HEK293T (cell line): ENCODE measurements at places on chromosomes 7 and 10.

DNA sequence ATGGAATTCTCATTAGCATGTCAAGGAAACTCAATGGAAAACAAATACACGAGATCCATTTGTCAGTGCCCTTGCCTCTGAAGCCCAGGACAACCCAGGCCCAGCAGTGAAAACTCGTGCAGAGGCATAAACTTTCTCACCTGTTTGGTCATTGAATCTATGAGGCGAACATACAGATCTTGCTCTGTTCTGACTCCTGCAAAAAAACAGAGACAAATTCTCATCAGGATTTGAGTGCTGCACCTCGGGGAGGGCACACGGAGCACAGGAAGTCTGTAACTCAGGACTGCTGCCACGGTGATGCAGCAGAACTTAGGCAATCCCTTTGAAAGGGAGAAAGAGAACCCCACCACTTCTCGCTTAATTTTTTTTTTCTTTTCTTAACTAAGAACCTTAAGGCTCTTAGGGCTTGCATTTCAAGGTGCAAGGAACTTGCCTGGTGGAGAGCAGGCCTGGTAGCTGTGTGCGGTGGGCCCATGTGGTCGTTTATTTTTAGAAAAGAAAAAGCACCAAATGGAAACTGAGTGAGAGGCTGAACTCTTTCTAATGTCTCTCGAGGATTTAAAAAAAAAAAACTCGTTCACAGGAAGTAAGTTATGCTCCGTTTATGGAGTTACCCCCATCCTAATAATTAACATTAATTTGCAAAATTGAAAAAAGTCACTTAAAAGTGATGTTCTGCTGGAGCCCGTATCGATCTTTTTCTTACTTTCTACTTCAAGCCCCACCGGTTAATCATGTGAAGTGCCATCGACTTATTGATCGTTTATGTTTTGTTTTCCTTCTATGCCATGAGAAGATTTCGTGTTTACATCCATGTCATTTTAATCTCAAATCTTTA lies 1.8 kb downstream of the EBF3 start:
- DNase-seq, result peak; percentile 39

GRCh38 chr7:113831556-113831955 lies 87.3 kb downstream of the PPP1R3A start:
- no peak for DNase-seq

GRCh38 chr10:84739641-84740040 lies 411.3 kb downstream of the CCSER2 start:
- DNase-seq, result no peak

GRCh38 chr10:35480142-35480541 lies 125.0 kb upstream of the GJD4 start:
- DNase-seq, result peak; percentile 10

GRCh38 chr10:89189211-89189734 lies 17.8 kb downstream of the CH25H start:
- no peak for DNase-seq

DNA sequence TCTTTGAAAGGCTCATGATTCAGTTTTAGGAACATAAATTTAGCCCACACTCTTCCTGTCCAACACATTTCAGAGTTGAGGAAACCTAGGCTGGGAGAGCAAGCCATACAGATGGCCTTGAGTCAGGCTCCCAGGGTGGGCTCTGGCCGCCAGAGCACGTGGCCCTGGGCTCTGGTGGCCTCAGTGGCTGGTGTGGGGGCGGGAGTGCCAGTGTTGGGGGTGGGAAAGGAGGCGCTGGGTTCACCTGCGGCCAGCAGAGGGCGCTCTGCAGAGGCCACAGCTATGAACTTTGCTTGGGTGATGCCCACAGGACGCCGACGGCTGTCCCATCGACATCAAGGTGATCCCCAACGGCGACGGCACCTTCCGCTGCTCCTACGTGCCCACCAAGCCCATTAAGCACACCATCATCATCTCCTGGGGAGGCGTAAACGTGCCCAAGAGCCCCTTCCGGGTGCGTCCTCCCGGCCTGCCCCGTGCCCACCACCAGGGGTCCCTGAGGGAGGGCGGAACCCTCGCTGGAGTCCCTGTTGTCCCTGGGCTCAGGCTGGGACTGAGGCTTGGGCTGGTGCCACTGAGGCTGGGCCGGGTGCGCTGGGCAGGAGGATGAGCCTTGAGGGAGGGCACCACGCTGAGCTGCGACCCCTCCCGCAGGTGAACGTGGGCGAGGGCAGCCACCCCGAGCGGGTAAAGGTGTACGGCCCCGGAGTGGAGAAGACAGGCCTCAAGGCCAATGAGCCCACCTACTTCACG lies 11.9 kb downstream of the FLNC start:
- peak; percentile 83 for DNase-seq

DNA sequence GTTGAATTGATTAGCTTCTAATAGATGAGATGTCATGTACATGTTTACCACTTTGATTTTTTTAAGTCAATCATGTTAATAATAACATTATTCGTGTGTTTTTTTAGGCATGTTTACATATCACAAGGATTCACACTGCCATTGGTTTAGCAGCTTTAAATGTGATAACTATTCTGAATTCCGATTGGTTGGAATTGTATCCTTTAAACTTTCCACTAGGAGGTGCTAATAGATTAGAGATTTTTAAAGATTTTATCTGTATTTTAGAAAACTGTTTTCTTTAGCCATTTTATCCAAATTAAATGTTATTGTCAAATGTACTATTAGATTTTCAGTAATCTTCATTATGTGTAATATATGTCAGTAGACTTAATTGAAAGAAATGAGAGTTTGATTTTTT lies 83.2 kb downstream of the HECTD2 start:
- no peak for DNase-seq

GRCh38 chr10:128885573-128886555 lies 581.2 kb upstream of the MGMT start:
- DNase-seq, result no peak

- no peak for DNase-seq
These were observed 166.2 kb upstream of the INHBA start for GRCh38 chr7:41869091-41869490.

GRCh38 chr7:35555934-35556333 lies 139.0 kb downstream of the HERPUD2 start:
- DNase-seq, result no peak

GRCh38 chr10:70773965-70774809 lies 11.0 kb downstream of the TBATA start:
- DNase-seq, result no peak

DNA sequence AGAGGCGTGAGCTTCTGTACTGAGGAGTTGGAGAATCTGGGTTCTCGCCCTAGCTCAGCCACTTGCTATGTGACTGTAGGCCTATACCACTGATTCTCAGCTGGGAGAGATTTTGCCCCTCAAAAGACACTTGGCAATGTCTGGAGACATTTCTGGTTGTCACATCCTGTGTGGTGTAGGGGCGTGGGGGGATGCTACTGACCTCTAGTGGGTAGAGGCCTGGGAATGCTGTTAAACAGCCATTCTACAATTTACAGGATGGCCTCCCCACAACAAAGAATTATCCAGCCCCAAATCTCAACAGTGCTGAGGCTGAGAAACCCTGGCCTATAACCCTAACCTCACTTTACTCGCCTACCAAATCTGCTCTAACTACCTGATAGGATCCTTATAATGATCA lies 58.8 kb upstream of the GAD2 start:
- no peak for DNase-seq

- DNase-seq, result no peak
These were observed 12.5 kb upstream of the NKX6-2 start for GRCh38 chr10:132798403-132798802.

- DNase-seq, result no peak
These were observed 165.4 kb downstream of the ACTR3B start for GRCh38 chr7:152924826-152925411.

GRCh38 chr10:107708981-107709380 lies 544.5 kb upstream of the SORCS1 start:
- no peak for DNase-seq

DNA sequence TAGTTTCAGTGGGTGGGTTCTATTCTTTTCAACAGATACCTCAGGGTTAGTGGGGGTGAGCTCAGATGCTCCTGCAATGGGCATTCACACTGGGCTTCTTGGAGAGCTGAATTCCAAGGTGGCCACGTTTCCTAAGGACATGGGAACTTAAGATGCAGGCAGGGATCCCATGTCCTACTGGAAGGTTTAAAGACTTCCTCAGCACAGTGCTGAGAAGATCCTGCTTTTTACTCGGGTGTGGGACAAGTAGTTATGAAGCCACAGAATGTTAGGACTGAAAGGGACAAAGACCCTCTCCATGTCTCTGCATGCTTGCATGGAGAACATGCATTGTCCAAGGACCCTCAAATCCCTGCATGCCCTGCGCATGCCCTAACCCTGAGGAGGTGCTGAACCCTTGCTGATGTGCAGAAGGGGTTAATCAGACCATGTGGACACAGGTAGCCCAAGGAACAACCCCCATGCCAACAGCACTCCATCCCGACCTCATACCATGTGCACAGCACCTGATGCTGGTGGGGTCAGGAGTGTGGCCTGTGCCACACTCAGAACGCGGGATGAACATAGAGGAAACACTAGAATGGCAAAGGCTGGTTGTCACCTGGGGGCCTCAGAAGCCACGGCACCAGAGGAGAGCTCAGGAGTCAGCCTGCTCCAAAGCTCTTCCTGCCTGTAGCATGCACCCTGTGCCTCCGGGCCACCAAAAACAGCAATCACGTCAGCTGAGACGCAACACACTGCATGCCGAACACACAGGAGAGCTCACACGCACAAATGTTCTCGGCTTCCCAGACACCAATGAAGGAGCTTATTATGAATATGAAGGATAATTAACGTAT lies 15.2 kb downstream of the IL2RA start:
- DNase-seq, result no peak

DNA sequence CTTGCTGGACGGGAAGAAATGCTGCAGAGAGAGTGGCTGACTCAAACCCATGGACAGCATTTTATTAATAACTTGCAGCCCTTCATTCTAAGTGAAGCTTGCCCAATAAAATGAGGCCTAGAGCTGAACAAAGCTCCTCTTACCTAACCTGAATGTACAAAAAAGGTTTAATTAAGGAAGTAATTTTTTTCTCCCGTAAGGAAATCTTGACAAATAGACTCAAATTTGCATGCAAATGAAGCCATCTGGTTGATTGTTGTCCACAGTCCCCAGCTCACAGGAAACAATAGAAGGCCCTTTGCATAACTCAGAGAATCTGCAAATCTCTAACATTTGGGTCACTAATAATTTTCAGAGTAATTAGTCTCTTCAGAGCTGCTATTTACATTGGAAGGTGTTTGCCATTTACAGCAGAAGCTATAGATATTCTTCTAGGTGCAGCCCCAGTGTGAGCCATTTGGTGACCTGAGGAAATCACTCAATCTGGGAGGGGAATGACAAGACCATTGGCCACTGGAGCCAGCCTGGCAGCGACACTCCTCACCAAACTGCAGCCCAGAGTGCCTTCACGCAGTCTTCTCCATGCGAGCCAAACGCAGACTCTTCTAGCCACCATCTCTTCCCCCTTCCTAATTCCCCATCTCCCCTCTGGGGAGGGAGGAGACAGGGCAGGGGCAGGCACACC lies 483.0 kb upstream of the C7orf33 start:
- no peak for DNase-seq

GRCh38 chr10:72204296-72204695 lies 11.5 kb upstream of the ANAPC16 start:
- DNase-seq, result peak; percentile 22

GRCh38 chr10:123778719-123779517 lies 112.7 kb downstream of the CPXM2 start:
- no peak for DNase-seq

DNA sequence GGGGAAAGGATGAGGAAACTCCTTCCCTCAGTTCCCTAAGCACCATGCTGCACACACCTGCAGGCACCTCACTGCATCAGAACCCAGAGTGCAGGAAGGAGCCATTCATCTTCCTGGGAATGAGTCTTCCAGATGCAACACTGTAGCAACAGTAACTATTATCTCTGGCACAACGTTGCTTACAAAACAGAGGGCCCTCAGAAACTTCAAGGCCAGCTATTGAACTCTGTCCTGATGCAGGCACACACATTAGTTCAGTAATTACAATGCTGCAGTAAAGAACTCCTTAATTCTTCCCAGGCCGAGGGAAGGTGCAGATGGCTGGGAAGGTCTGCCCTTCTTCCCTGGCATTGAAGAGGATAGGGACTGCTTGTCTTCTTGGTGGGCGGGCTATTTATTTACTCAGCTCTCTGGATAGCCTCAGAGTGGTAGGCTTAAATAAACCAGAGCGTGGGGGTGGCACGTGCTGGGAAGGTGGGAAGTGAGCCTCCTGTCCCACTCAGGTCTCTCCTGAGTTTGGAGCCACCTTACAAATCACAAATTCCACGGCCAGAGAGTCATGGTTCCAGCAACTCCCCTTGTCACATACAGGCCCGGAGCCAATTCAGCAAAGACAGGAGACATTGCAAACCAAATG lies 125.1 kb upstream of the JCAD start:
- no peak for DNase-seq

- DNase-seq, result no peak
These were observed 34.1 kb upstream of the IFRD1 start for GRCh38 chr7:112416127-112416526.

DNA sequence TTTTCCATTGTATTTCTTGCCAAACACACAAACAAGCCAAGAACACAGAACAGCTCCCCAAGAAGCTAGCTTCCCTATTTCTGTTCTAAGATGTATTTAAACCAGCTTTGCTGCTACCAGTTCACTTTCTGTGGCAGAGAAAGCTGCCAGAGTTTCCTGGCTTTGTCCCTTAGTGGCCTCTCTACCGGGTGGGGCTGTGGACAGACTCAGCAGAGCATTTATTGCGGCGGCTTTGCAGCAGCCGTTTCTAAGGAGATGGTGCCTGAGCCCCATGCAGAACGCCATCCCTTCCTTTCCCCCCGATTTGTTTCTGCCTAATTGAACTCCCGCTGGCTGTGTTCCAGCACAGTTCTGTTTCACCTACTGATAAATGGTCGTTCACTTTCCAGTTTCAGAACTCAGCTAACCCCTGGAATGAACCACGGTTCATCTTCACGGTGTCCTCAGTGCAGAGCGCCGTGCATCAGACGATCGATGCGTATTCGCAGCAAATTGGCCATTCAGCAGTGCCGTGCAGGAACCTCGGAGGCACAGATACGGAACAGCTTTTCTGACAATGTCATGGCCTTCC lies 33.8 kb upstream of the SFMBT2 start:
- peak; percentile 31 for DNase-seq

GRCh38 chr7:81402227-81402626 lies 367.6 kb downstream of the HGF start:
- DNase-seq, result no peak
